RWPE2 (cell line): ENCODE measurements at places on chromosomes 1 and 21.

DNA sequence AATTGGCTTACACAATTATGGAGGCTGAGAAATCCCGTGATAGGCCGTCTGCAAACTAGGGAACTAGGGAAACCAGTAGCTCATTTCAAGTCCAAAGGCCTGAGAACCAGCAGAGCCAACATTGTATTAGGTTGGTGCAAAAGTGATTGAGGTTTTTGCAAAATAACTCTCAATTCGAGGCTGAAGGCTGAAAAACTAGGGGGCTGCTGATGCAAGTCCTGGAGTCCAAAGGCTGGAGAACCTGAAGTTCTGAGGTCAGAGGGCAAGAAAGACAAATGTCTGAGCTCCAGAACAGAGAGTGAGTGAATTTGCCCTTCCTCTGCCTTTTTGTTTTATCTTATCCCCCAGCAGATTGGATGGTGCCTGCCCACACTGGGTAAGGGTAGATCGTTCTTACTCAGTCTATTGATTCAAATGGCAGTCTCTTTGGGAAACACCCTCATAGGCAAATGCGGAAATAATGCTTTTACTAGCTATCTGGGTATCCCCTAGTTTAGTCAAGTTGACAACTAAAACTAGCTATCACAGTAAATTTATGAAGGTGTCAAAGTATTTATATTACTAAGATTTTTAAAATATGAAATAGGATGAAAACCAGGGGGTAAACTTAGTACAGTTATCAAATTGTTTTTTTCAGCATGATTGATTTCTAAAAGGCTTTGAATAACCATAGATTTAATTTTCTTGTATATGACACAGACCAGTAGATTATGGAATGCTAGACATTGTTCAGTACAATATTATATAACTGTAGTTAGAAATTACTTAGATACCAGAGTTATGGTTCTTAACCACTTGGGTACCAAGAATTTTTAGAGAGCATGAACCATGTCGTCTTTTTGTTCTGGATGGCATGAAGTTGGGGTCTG lies 15.4 kb downstream of the RABGAP1L start:
- no peak for DNase-seq

- no peak for DNase-seq
Measured at GRCh38 chr1:229093238-229093540, 177.7 kb upstream of the RAB4A start.

- no peak for DNase-seq
Measured at GRCh38 chr1:170168265-170168664, 22.5 kb downstream of the NTMT2 start.

DNA sequence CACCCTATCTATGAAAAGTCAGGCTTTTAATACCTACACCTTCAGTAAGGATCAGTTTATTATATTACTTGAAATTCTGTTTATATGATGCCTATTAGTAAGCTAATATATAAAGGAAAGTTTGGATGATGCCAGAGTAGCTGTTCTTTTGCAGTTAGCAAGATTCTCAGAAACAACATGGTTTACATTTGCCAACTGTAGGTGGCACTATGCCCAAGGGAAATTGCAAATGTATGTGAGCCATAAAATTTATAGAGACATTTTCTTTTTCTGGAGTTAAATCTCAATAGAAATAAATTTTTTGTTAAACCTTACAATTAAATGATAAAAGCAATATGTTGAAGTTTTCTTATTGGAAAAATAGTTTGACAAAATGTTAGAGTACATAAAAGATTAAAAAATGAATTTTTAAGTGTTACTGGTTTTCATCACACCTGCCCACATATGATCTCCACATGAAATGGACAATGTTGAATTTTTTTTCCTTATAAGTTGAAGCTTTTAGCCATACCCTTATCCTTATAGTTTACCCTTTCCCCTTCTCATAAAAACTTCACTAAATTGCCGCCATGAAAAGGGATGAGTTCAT lies 32.1 kb upstream of the EPHX4 start:
- no peak for DNase-seq

DNA sequence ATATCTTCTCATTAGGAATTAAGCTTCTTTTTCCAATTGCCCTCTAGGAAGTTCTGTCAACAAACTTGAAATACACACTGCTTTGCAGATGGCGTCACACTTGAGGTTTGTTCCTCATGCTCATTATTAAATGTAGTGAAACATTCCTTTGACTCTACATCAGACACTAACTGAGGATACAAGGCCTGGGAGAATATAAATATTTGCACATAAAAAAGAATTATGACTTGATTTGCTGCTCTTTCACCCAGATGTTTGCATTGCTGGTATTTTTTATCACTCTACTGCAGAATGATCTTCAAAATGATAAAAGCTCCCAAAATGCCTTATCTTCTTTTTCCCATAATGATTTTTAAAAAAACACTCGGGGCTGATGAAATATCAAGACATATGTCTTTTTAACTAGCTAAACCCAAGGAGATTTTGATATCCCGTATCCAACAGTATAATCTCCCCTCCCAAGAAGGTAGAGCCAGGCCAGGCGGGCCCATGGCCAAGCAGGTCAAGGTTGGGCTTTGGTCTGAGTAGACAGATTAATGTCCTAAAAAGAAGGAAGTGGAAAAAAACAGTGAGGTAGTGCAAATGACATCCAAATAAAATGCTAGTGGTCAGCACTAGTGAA lies 264.6 kb downstream of the HHIPL2 start:
- no peak for DNase-seq

DNA sequence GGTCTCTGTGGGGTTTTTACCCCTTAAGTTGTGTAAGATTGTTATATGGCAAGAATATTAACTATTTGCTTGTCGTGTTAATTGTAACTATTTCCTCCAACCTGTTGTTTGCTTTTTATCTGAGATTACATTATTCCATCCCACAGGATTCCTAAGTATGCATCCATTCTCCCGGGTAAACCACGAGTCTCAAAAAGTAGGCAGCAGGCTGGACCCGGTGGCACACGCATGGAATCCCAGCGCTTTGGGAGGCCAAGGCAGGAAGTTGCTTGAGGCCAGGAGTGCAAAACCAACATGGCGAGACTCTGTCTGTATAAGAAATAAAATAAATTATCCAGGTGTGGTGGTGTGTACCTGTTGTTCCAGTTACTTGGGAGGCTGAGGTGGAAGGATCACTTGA lies 12.6 kb upstream of the RSPO1 start:
- no peak for DNase-seq

- DNase-seq, result no peak
Measured at GRCh38 chr1:70994753-70995268, 52.8 kb downstream of the PTGER3 start.

GRCh38 chr1:68120136-68120791 lies 69.8 kb upstream of the DIRAS3 start:
- no peak for DNase-seq

DNA sequence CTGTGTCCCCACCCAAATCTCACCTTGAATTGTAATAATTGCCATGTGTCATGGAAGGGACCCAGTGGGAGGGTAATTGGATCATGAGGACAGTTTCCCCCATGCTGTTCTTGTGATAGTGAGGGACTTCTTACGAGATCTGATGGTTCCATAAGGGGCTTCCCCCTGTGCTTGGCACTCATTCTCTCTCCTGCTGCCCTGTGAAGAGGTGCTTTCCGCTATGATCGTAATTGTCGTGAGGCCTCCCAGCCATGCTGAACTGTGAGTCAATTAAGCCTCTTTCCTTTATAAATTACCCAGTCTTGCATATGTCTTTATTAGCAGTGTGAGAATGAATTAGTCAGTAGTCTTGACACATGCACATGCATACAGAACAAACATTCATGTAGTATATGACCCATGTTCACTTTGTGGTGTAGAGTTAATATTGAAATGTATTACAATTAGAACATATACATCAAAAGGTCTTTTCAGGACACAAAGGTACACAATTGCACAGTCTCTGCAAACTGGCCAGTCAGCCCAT lies 16.9 kb upstream of the IFI16 start:
- no peak for DNase-seq
